RPMI7951 (cell line): ENCODE measurements at places on chromosomes 2 and 18.
A peak's percentile ranks its signal among the peaks of the same experiment; 100 is the strongest.

GRCh38 chr2:100291152-100291970, 30.9 kb downstream of the LONRF2 start:
- peak; percentile 100 for DNase-seq

DNA sequence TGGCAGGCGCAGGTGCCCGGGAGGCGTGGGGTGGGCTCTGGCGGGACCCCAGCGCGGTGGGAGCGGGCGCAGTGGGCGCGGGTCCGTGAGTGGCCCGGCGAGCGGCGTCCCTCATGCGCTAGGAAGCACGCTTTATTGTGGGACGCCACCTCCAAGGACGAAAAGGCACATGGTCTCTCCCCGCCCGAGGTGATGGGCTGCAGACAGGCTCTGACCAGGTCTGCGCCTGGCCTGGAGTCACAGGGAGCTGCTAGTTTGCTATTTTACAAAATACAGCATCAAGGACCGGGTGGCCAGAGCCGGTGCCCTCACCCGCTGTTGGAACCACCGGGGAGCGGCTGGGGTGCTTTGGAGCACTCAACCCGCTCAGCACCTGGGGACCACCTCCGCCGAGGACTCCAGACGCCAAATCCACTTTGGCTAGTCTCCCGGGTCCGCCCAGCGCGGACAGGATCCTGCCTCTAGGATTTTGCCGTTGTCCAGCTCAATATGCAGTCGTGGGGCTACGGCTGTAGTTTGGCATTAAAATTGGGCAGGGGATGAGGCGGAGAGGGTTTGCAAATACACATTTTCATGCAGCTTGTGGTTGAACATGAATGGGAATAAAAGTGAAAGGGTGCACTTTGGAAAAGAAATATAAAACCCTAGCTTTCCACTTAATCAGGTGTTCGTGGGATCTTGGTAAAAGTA, 65.4 kb downstream of the LRRFIP1 start:
- peak; percentile 38 for DNase-seq

- no peak for DNase-seq
These were observed 125.4 kb downstream of the DCC start for GRCh38 chr18:52465391-52465790.

DNA sequence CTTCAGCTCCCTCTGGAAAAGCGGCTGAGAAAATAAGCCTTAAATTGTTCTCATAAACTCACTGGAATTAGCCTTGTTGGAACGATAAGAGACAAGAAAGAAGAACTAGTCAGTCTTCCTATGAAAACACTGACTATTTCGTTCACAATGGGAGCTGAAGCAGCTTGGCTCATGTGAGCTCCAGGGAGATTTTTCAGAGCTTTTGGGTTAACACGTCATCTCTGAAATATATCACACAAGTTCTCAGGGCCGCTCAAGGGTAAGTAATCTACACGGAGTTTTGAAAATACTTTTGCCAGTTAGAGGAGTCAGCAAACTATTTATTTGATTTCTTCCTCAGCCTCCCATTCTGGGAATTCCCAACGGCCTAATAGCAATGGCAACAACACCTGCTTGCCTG, 316.2 kb upstream of the MGAT5 start:
- no peak for DNase-seq

DNA sequence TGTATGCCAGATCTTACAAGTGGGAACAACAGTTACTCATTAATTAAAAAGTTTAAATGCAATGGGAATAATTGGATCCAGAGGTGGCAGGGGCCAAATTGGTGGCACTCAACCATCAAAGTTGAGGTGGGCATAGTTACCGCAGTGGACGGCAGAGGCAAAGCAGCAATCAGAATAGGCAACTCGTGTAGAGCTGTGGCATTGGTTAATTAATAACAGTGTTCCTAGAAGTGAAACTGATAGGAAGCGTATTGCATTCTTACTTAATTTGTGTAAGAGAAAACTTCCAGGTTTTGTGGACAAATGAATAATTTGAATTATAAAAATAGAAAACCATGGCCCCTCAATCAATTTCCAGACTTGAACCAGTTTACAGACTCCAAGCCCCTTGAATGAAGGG, 1068.2 kb upstream of the ACVR2A start:
- no peak for DNase-seq

DNA sequence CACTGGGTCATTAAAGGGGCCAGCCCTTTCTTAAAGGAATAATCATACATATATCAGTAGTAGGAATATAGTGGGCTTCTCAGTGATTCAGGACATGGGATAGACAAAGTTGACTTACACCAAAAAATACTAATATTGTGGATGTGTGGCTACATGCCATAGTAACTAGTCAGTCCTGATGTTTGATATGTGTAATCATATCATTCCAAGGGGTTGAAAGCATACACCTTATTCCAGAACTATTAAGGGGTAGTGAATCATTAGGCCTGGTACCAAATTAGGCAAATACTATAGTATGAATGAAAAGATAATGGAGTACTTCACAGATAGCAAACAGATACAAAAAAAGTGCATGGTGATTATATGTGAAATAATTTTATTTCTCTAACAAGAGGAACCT, 814.9 kb upstream of the NRXN1 start:
- no peak for DNase-seq

GRCh38 chr2:120481446-120482194, 135.7 kb downstream of the INHBB start:
- DNase-seq = no peak

- DNase-seq = no peak
These were observed 85.6 kb downstream of the SS18 start for GRCh38 chr18:26004832-26005231.

- DNase-seq = no peak
These were observed 386.4 kb upstream of the SLC14A2 start for GRCh38 chr18:45228796-45229388.

DNA sequence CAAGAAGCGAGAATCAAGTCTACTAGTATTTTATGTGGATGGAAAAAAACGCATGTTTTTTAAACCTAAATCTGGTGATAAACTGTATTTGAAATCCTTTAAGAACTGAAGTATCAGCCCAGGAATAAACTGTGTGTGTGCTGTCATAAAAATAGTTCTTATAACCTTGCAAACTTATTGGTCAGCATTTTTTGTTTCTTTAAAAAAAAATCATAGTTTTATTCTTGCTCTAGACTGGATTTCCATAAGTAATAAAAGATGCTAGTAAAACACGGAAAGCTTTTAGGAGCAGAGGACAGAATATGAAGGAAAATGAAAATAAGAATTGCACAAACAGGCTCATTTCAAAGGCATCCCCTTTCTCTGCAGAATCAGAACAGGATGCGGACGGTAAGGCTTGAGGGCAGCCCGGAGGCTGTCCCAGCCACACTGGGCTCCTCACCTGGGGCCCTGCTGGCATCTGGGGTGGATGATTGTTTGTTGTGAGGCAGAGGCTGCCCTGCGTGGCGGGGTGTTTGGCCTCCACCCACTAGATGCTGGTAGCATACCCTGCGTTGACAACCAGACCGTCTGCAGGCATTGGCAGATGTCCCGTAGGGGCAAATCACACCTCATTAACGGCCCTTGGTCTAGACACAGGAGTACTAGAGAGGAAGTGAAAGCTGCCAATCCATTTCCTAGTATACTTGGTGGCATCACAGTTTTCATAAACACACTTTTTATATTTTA, 52.5 kb downstream of the MBP start:
- DNase-seq = no peak

DNA sequence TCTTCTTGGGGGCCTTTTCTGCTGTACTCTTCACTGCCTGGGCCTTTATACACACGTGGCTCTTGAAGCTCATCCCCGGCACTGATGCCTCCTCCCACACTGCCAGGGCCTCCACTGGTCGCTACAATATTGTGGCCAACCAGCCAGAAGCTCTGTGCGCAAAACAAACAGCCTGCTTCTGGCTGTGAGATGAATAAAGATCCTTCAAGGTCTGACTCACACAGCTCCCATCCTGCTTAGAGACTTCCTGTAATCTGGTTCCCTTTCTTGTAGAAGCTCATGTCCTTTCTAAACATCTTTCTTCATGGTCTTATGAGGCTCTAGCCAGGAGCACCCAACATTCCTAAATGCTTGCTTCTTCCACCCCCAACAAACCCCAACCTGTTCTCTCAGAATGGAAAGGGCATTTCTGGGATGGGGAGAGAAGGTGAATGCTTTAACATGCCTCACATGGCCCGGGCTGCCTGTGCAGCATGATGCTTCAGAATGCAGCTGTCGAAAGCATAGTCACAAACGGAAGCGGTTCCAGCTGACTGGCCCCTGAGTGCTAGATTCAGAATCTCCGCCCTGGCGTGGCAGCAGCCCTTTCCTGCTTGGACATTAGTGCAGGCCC, 24.6 kb downstream of the NRP2 start:
- peak; percentile 96 for DNase-seq

- DNase-seq = no peak
These were observed 3.0 kb downstream of the INHBB start for GRCh38 chr2:120348737-120349439.
